ENCODE measurements at places on chromosomes 5 and 9. TPM values are rescaled to one million over a fixed set of nuclear protein-coding genes. Genes with fewer than 3 reads are reported as not detected.

DNA sequence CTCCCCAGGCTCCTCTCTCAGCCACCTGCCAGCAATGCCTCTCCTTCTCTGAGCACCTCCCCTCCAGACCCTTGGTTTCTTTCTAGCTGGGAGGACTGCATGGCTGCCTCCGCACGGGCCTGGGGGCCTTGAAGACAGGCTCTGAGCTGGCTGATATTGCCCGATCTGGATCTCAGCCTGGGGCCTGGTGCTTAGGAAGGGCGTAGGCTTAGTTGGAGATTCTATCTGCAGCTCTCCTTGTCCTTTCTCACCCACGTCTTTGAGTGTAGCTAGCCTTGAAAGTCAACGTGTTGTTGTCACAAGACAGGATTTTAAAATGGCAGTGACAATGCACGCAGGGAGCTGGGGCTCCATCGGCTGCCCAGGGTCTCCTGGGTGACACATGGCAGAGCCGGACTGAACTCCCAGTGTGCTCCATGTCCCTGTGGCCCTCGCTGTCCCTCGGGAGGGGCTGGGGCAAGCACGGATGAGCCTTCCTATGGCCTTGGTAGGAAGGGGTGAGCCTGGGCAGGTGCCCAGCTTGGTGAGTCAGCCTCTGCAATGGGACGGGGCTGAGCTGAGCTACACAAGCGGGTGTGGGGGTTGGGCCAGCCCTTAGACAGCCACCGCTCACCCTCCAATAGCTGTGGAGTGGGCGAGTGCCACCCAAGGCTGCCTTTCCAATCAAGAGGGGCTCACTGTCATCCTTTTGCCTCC, 9.4 kb downstream of the ADAMTSL2 start:
- H3K4me3 ChIP-seq: no peak overlapping the region
- no peaks in the 10 kb centered on the region for H3K27me3 ChIP-seq
- H3K27ac ChIP-seq: no peak overlapping the region
- no peak for DNase-seq
- H3K4me1 ChIP-seq: peaks cover 4% of the 10 kb centered on the region
- no peaks in the 10 kb centered on the region for H3K36me3 ChIP-seq

DNA sequence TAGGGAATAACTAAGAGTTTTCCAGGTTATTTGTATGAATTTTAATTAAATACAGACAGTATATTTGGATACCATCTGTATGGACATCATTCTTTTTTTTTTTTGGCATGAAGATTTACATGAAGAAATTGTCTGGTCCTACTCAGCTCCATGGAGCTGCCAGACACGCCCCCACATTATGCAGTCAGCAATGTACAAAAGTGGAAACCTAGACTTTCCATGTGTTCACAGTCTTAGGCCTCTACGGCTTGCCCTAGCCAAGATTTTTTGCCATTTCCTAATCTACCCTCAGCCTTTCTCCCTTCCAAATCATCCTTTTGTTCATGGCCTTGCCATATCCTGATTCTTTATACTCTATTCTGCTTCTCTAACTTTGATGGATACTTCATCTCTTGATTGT, 207.1 kb downstream of the SGCD start:
- no peaks in the 10 kb centered on the region for H3K36me3 ChIP-seq
- H3K27ac ChIP-seq: no peak overlapping the region
- H3K27me3 ChIP-seq: peaks cover 15% of the 10 kb centered on the region

DNA sequence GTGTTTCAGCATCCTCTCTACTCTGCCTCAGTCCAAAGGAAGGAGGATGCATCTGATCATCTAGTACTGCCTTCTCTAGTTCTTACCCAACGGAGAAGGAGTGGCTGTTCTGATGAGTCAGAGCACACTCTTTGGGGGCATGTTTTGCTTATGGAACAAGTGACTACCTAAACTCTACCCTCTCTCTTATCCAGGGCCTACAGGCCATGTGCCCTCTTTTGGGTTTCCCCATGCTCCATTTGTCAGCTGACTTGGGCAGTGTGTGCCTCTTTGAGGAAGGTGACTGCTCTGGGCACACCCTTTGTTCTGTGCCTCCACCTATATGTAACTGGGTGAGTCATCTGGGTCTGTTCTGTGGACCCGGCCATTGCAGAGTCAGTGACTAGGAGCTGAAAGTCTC, 89.6 kb upstream of the BNC2 start:
- no peaks in the 10 kb centered on the region for H3K4me1 ChIP-seq
- H3K27ac ChIP-seq: no peak overlapping the region
- peak; percentile 6 for DNase-seq
- no peak overlapping the region for H3K4me3 ChIP-seq

GRCh38 chr9:121537283-121537682, 37.6 kb upstream of the GGTA1 start:
- no peak for DNase-seq
- H3K27ac ChIP-seq: no peak overlapping the region
- H3K4me1 ChIP-seq: no peaks in the 10 kb centered on the region
- no peak overlapping the region for H3K4me3 ChIP-seq
- peaks cover 5% of the 10 kb centered on the region for H3K27me3 ChIP-seq

DNA sequence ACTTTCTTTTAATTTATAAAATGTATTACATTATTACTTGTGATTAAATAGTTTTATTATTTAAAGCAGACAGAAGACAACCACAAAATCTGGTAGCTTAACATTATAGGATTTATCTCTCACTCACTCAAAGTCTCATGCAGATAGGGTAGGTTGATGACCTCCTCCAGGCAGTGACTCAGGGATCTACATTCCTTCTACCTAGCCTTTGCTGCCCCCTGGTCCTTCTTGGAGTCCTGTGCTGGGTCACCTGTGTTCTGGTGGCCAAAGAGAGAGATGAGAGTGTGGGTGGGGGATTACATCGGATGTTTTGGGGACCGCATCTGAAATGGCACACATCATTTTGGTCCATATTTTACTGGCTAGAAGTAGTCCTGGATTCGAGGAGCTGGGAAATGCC, 95.7 kb upstream of the CTSL start:
- H3K4me1 ChIP-seq: no peaks in the 10 kb centered on the region
- H3K27ac ChIP-seq: no peak overlapping the region
- no peak for DNase-seq
- H3K4me3 ChIP-seq: no peak overlapping the region

GRCh38 chr5:134174841-134175839, 1.6 kb downstream of the SKP1 start:
- peaks cover 23% of the 10 kb centered on the region for H3K36me3 ChIP-seq
- H3K27ac ChIP-seq: peak overlapping the region; percentile 94
- peaks cover 41% of the 10 kb centered on the region for H3K4me1 ChIP-seq
- peak overlapping the region; percentile 92 for H3K4me3 ChIP-seq

- H3K27ac ChIP-seq: no peak overlapping the region
- no peak for DNase-seq
- H3K4me1 ChIP-seq: peaks cover 23% of the 10 kb centered on the region
Measured at GRCh38 chr9:94946256-94946655, 219.8 kb downstream of the AOPEP start.

DNA sequence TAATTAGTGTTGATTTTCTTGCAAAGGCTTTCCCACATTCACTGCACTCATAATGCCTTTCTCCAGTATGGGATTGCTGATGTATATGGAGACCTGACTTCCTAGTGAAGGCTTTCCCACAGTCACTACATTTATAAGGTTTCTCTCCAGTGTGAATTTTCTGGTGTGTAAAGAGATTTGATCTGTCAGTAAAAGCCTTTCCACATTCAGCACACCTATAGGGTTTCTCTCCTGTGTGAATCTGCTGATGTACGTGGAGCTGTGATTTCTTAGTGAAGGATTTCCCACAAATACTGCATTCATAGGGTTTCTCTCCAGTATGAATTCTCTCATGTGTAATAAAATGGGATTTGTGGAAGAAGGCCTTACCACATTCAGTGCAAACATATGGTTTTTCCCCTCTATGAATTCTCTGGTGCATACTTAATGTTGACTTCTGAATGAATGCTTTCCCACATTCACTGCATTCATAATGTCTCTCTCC, 31.1 kb downstream of the ZNF484 start:
- H3K27ac ChIP-seq: no peak overlapping the region
- H3K36me3 ChIP-seq: peaks cover 83% of the 10 kb centered on the region
- DNase-seq: no peak
- no peaks in the 10 kb centered on the region for H3K4me1 ChIP-seq
- H3K27me3 ChIP-seq: no peaks in the 10 kb centered on the region

DNA sequence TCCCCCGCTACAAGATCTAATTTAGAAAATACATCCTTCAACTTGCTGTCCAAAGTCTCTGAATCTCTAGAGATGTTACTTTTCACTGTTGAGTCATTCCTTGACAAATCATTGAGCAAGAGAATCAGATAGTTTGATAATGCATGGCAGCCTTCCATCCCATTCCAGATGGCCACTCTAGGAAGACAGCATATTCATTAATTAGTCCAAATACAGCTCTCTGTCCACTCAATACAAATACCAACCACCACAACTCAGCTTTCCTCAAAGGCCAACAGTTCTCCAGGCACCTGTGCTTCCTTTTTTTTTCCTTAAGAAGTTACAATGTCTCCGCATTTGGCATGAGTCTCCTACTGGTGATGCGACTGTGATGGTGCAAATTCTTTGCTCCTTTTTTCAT, 72.3 kb downstream of the DROSHA start:
- no peaks in the 10 kb centered on the region for H3K4me1 ChIP-seq
- H3K27me3 ChIP-seq: no peaks in the 10 kb centered on the region
- H3K27ac ChIP-seq: no peak overlapping the region
- H3K36me3 ChIP-seq: peaks cover 87% of the 10 kb centered on the region
- DNase-seq: no peak

GRCh38 chr5:92418341-92418740, 1035.2 kb upstream of the ARRDC3 start:
- no peak overlapping the region for H3K4me3 ChIP-seq
- no peak for DNase-seq
- H3K27me3 ChIP-seq: no peaks in the 10 kb centered on the region
- no peaks in the 10 kb centered on the region for H3K36me3 ChIP-seq
- H3K4me1 ChIP-seq: no peaks in the 10 kb centered on the region

DNA sequence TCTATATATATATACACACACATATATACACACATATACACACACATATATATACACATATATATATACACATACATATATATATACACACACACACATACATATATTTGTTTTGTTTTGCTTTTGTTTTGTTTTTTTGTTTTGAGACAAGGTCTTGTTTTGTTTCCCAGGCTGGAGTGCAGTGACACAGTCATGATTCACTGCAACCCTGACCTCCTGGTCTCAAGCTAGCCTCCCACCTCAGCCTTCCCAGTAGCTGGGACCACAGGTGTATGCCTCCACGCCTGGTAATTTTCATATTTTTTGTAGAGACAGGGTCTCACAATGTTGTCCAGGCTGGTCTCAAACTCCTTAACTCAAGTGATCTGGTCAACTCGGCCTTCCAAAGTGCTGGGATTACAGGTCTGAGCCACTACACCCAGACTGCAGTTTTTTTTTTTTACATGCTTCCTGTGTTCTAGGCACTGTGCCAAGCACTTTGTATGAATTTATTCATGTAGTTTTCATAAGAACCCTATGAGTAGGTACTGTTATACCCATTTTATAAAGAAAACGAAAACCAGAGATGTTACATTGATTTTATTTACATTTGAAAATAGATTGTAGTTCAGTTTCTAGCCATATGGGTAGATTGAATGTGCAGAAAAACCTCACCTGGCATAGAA, 120.7 kb downstream of the PBX3 start:
- H3K27ac ChIP-seq: no peak overlapping the region
- H3K4me1 ChIP-seq: no peaks in the 10 kb centered on the region
- no peaks in the 10 kb centered on the region for H3K27me3 ChIP-seq
- no peak overlapping the region for H3K4me3 ChIP-seq
- no peak for DNase-seq
- peaks cover 1% of the 10 kb centered on the region for H3K36me3 ChIP-seq

QRFP gene
- not detected for total RNA-seq

CRB2 gene
- total RNA-seq: 0.06 TPM

Data from activated naive CD8-positive, alpha-beta T cell treated with anti-CD3 and anti-CD28 coated beads for 36 hours (primary cell).